ENCODE measurements at places on chromosomes 12 and 14.

- DNase-seq = no peak
Measured at GRCh38 chr14:52494444-52494843, 57.9 kb downstream of the TXNDC16 start.

DNA sequence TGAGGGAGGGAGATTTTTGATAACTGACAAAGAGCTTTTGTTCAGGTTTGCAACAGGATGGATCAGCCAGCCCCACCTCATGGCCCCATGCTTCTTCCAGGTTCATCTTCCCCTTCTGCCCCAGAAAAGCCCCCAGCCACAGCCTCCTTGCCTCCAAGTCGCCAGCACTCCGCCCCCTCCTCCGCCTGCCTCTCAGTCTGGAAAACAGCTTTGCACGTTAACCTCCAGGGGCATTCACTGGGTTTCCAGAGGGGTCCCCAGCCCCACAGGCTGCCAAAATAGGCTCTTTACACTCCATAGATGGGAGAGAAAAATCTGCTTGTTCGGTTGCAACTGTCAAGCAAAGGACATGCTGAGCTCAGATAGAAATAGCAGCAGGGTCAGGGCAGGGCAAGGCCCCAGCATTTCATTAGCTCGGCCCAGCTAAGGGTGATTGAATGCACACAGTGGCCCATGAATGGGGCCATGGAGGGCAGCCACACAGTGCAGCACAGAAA is 253.6 kb downstream of the ZFP36L1 start:
- no peak for DNase-seq

DNA sequence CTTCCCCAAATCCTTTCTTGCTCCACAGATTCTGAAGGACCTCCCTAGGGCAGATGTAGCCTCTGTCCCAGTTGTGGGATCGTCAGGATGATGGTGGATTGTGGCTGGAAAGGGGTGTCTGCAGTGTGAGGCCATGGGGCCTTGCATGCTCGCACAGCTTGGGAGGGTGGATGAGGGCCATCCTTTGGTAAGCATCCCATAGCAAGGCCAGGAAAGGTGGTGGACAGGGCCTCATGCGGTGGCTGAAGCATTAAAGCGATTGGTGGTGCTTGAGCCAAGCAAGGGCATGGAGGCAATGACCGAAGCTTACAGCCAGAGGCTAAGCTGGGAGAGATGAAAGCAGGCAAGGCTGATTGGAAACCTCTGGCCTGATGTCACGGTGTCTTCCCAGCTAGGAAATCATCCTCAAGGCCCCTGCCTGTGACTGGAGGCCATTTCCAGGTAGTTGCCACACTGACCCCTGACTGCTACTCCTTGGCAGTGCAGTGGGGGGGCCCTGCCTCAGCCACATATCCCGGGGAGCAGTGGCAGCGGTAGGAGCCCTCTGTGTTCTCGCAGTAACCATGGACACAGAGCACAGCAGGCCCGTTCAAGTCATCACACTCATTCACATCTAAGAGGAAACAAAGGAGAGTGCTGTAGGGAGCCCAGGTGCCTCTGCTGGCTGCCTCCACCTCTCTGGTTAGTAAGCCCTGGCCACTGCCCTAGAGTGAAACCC is 7.0 kb downstream of the ISCA2 start:
- no peak for DNase-seq

DNA sequence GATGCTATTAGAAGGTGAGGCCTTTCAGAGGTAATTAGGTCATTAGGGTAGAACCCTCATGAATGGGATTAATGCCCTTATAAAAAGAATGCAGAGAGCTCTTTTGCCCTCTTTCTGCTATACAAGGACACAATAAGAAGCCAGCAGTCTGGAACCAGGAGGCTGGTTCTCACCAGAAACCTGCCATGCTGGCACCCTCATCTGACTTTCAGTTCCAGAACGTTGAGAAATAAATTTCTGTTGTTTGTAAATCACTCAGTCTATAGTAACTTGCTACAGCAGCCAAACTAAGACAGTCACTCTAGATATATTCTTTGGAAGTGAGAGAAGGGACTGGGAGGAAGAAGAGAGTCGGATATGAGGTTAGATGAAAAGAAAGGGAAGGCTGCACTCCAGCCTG is 125.0 kb upstream of the MYF6 start:
- DNase-seq = no peak

DNA sequence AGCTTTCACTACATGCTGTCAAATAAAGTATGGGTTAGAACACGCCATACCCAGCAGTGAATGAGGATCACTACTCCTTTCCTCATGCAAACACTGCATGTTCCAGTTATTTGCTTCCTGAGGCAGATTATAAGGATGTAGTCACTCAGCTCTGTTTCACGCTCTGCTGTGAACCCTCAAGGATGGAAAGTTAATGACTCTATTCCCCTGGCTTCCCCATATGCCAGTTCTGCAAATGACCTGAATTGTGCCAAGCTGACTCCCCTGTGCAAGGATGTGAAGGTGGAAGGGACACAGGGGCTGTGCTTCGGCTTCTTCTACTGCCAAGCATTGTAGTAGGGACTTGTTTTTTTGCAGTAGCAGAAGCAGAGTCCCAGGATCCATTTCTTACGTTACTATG is 6.8 kb downstream of the IFI27L1 start:
- DNase-seq = no peak

DNA sequence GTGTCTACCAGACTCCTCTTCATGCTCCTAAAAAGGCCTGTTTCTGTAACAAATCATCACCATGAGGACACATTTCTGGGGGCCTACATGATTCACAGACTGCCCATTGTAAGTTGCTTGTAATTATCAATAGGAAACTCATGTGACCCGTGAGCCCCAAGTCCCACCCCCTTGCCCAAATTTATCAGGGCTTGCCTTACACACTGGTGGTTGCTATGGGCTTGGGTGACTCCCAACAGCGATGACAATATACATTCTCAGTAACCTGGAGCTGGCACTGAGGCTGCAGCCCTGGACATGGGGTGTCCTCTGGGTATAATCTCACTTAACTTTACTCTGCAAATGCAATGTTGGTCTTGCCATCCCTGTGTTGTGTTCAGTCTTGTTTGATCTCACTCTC is 149.2 kb downstream of the NRXN3 start:
- DNase-seq = no peak

- DNase-seq = no peak
Measured at GRCh38 chr14:75554482-75554881, 23.9 kb upstream of the FLVCR2 start.

DNA sequence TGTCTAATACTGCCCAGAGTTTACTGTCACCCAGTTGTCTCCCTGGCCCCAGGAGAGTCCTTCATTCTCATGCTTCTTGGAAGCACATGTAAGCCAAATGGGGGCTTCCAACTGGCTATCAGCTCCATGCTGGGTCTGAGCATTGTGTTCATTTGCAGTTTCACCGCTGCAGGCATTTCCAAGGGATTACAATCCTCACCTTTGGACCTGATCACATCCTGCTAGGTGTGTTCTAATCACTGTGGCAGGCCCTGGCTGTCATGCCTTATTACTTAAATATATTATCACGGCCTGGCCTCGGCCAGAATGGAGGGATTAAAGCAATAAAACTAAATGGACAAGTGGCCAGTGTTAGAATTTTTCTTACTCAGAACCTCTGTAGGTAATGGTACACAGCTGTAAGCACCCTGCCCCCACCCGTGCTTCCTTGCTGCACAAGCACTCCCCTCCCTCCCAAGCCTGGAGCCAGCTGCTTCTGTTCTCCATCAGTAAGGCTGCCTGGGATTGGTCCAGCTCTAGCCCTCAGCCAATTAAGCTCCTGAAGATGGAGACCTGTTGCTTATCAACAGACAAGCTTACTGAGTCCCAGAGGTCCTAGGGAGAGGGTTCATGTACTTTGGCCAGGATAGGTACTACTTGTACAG is 175.9 kb upstream of the RBM19 start:
- DNase-seq = no peak

DNA sequence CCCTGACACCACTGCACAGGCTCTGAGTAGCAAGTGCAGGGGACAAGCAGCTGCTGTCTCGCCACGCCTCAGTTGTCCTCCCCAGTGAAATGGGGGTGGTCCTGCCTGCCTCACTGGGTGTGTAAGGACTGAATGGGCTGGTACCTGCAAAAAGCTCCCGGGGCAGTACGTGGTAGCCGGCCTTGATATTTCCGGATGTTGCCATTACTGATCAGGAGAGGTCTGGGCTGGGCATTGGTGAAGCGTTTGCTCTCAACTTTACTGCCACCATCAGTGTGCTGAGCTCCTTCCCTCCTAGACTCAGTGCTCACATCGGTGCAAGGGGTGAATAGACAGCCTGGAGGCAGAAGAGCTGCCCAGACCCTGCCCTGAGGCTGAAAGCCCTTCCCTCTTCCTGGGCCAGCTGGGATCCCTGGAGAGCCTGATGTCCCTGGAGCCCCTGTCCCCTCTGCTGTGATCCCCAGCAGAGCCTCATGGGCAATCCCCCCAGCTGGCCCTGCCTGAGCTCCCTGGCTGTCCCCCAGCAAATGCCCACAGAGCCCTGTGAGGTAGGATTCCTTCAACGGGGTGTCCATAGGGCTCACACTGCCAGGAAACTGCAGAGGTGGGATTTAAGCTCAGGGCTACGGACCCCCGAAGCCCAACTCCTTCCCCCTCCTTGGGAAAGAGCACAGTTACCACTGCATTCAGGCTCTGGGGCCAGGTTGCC is 18.2 kb downstream of the DIO3 start:
- DNase-seq = no peak

DNA sequence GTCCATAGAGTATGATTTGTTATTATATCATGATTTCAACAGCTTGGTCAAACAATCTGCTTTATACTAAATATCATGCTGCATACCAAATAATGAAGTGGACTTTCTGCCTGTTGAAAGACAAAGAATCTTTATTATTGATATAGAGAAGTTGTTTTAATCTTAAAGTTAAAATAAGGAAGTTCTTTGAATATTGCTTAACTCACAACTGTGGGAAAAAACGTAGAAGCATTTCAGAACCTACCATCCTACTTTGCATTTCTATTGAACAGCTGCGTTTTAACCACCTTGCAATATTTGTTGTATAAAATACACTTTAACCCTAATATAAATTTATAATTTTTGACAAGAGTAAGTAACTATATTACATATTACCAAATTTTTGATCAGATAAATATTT is 22.9 kb upstream of the ARL1 start:
- no peak for DNase-seq

DNA sequence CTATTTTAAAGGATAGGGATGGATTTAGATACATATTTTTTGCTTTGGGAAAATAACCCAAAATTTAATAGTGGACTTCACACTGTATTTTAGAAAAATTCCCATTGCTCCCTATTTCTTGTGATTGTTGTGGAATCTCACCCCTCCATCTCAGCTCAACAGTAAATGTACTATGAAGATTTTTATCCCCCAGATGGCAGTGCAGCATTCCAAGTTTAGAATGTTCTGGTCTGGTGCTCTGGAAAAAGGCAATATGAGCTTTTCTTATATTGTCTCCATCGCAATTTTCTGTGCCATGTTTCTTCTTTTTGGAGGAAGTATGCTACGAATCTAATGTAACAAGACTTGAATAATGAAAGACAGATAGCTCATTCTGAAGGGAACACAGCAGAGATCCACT is 471.7 kb upstream of the SYT1 start:
- no peak for DNase-seq

GRCh38 chr14:20797164-20797563 is 5.5 kb downstream of the RNASE1 start:
- DNase-seq = no peak

DNA sequence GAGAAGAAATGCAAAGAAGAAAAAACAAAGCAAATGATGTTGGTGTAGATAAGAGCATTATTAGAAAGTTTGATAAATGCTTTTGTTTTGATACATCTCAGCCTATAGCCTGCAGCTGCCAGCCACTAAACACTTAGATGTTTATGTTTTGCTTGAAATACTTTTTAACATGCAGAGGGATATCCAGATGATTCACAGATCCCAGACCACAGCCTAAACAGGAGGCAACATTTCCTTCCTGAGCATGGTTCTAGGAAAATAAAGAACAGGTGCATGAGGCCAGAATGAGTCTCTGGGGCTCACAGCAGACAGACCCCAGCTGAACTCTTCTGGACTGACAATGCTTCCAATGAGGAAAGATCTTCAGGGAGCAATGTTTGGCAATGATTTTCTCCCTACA is 103.7 kb upstream of the EEA1 start:
- no peak for DNase-seq

- no peak for DNase-seq
Measured at GRCh38 chr14:39755269-39755878, 323.1 kb upstream of the FBXO33 start.

DNA sequence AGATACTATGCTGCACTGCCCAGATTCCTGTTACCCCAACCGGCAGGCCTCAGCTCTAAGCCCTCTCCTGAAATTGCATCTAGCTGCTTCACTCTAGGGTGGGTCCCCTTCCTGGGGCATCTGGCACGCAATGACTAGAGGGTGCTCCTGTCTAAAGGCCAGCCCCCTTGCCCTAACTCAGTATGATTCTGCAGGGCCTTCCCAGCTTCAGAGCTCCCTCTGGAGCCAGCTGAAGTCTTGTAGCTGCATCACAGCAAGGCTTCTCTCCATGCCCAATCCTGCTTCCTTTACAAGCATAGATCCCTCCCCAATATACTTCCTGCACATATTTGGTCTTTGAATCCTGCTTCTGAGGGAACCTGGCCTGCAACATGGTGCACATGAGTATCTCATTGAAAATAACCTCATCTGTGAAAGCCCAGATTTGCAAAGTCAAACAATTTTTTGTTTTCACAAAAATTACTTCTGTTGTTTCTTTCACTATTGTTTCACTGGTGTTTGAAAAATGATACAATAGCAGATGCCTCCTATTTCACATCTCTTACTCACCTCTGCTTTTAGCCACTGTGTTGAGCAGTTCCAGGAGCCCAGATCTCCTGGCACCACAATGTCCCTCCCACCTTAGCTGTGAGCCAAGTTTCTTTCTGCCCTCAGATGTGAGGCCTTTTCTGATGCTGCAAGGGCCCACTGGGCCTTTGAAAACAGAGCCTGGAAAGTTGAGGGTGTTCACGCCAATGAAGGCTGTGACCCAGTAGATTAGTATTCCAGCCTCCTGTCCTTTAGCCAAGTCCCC is 169.5 kb upstream of the EGLN3 start:
- no peak for DNase-seq

DNA sequence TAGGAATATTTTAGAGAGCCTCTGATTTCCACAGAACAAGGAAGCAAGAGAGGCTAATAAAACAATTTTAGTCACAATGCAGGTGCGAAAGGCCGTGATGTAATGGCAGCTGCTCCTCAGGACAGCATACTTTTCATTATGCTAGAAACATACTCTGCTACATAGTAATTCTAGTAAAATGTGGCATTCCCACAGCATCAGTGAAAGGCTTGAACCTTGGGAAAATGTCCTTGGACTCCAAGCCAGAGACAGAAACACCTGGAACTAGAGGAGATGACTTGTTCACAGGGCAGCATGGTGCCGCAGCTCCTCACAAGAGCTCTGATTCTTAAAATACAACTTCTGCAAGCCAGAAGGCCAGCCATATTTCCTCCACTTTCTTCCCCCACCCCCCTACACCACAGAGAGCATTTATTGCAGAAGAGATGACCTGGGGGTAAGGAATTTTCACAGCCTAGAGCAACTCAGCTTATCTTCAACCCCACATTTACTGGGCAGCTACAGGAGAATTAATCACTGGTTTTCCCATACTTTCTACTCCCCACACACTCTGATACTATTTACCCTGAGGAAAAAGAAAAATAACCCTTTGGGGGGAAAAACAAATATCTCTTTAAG is 15.8 kb downstream of the ABCC9 start:
- DNase-seq = no peak

Measured in BJ (cell line).